ENCODE measurements at places on chromosomes 12 and 14.

DNA sequence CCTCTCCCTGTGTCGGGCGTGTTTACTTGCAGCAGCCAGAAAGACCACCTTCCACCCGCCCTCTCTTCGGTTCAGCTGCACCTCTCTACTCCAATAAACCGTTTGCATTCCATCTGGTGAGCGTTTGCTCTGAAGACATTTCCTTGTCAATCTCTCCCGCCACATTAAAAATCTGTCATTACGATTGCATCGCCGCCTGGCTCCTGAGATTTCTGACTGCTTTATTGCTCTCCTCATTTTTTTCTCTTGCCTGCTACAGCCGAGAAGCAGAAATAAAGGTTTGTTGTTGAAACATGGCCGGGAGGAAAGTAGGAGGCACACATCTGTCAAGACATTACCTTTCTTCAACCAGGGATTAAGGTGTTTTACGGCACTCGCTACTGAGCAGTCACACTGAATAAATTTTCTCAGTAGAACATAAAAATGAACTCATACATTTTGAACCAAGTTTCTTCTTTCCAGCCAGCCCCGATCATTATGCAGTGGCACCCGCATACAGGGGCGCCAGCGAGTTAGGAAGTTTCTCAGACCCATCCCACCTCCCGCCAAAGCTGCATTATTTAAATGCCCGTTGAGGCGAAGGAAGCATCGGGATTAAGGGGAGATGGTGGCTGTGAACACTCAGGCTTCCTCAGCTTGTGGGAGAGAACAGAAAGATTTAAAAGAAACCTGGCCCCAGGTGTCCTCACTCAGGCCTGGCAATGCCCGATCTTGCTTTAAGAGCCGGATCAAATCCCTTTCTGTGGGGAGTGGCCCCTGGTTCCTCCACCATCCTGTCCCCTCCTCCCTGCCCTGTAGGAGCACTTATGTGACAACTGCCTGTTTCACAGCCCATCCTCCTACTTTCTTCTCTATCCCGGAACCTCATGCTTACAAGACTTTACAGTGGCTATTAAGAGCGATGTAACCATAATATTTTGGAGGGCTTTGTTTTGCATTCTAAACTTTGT is 1108.9 kb downstream of the BCL11B start:
- DNase-seq, result no peak

DNA sequence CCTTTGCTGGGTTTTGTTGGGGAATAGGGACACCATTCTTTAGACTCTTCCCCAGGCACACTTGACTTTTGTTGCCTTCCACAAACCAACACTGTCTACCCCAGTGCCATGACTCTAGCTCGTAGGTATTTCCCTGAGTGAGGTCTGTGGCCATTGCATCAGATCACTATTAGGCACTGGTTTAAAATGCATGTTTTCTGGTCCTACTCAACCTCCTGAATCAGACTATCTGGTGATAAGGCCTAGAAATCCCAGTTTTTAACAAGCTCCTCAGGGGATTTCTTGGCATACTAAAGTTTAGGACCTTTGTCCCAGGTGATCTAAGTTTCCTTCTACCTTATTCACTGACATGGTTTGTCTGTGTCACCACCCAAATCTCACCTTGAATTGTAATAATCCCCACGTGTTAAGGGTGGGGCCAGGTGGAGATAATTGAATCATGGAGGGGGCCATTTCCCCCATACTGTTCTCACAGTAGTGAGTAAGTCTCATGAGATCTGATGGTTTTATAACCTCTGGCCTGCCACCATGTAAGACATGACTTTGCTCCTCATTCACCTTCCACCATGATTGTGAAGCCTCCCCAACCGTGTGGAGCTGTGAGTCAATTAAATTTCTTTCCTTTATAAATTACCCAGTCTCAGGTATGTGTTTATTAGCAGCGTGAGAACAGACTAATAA is 87.8 kb upstream of the PSMC1 start:
- no peak for DNase-seq

- DNase-seq, result no peak
Observed at GRCh38 chr12:113021500-113021899, 35.0 kb upstream of the DTX1 start.

GRCh38 chr14:105315941-105316576 is 1.5 kb downstream of the PACS2 start:
- DNase-seq, result no peak

GRCh38 chr12:34377243-34378035 is 355.1 kb downstream of the ALG10 start:
- no peak for DNase-seq

- no peak for DNase-seq
Observed at GRCh38 chr12:47747126-47747525, 11.6 kb downstream of the RAPGEF3 start.

GRCh38 chr14:92952481-92953298 is 29.7 kb downstream of the CHGA start:
- no peak for DNase-seq

DNA sequence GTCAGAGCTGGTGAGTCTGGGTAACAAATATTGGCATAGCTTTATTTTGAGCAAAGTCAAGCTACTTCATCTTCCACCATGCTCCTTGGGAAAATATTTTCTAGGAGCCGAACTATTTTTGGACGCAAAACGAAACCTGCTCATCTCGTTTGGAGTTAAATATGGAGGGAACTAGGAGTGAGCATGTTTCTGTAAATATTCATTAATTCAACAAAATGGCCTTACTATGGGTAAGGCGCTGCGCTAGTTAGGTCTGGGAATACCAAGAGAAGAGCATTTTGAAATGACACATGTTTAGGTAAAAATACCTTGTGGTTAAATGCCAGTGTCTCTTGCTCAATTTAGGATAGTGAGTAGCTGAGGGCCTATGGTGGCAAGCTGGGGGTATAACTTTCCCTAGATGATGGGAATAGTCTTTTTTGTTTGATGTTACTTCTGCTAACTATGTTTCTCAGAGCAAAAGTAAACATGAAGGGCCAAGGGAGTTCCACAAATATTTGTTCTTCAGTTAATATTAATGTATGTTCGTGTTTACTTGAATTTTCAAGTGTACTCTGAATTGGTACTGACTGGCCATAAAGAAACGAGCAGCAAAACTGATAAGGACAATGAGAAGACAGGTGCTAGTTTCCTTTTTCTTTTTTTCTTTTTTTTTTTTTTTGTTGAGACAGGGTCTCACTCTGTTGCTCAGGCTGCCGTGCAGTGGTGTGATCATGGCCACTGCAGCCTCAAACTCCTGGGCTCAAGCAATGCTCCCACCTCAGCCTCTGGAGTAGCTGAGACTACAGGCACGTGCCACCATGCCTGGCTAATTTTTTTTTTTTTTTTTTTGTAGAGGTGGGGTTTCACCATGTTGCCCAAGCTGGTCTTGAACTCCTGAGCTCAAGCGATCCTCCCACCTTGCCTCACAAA is 77.7 kb downstream of the MAP1LC3B2 start:
- peak; percentile 6 for DNase-seq

DNA sequence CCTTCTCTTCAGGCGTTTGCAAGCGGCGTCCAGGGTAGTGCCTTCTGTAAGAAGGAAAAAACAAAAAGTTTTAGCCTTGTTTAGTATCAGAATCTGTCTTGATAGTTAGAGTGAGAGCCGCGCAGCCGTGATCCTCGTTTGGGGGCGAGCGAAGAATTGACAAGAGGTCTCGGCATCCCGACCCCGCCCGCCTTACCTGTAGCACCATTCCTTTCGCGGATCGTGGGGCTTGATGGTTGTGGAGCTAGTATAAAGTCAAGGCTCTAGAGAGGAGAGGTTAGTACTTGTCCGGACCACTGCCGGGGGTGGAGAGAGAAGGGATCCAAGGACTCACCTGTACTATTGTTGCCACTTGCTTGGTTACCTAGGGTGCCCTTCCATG is 494 bp downstream of the TMTC3 start:
- no peak for DNase-seq

- DNase-seq, result no peak
Observed at GRCh38 chr14:103372552-103373304, 12.5 kb upstream of the MARK3 start.

DNA sequence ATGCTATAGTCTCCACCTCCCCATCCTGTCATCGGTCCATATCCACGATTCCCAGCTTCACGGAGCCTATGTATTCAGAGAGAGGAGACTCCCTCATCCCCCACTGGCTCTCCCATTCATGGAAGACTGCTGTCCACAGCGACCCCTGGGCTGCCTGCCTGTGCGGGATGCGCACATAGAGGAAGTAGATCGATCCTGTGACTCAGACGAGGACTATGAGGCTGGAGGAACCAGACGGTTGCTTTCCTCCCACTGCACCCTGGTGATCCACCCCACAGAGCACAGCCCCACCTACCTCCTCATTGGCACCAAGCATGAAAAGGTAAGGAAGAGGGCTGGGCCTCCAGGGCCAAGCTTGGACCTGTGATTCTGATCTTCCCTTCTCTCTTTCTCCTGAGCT is 24.4 kb downstream of the PIGH start:
- no peak for DNase-seq

DNA sequence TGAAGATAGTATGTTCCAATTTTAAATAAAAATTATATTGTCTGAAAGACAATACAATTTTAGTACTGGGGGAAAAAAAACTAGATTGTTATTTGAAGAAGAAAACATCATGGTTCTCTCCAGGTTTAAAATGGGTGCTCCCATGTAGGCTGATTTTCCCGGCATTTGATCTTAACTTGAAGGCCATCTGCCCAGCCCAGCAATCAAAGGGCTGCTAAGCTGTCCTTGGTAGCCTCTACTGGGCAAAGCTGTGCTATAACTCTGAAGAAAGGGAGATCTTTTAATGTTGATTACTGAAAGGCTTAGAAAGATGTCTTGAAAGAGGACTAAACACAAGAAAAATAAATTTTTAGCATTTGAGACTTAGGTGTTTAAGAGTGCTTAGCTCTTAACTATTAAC is 41.4 kb downstream of the CBX5 start:
- no peak for DNase-seq

DNA sequence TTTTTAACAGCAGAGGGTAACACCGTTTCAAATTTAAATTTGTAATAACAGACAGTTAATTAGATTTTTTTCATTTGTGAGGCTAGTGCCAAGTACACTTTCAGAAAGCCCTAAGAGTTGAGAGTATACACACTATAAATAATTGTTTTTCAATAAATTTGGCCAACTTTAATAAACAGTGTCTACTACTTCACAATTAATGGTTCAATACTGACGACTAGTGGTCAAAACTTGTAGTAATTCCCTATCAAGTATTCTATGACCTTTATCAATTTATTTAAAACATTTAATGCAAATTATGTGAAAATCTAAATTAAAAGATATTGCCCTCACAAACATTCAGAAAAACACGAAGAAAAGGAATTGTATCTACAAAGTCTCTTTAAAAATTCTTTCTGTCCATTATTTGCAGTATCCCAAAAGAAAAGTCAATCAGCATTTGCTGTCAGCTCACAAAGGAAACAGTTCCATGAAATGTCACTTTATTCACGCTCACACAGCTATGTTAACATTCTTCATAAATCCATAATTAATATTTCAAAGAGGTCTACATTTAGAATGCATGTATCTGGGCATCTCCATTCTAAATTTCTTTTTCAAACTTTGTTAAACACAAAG is 91.2 kb downstream of the CEP128 start:
- peak; percentile 28 for DNase-seq

DNA sequence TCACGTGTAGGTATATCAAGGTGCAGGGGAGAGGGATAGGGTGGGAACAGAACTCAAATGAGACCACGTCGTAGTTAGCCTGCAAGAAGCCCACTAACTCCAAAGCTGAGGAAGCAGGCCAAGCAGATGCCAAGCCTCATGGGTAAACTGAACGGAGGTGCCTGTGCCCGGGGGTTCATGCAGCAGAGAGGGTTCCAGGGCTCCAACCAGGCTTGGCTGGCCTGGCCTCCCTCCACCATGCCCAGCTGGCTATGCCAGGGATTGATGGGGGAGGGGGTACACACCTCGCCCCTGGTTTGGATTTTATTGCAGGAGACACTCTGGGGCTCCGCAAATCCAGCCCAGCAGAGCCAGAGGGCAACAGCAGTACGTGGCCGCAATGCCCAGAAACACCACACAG is 27.3 kb downstream of the PXN start:
- DNase-seq, result no peak

DNA sequence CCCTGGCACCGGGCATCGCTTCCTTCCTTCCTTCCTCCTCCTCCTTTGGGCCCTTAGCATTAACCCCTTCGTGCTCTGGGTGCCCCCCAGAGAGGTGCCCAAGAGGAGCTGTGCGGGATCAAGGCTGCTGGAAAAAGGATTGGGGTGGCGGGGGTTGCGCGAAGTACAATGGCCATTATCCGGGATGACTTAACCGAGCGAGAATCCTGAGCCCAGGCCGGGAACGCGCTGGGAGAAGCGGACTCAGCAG is 2.8 kb downstream of the DHH start:
- DNase-seq, result no peak

DNA sequence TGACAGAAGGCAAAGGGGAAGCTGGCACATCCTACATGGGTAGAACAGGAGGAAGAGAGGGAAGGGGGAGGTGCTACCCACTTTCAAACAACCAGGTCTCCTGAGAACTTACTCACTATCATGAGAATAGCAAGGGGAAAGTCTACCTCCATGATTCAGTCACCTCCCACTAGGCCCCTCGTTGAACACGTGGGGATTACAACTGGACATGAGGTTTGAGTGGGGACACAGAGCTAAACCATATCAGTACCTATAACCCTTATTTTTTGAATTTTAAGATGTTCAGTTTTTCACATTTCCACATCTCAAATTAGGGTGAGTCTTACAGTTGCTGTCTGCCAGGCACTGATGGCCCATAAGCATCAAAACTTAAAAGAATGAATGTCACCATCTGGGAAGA is 80.2 kb upstream of the ST8SIA1 start:
- no peak for DNase-seq

DNA sequence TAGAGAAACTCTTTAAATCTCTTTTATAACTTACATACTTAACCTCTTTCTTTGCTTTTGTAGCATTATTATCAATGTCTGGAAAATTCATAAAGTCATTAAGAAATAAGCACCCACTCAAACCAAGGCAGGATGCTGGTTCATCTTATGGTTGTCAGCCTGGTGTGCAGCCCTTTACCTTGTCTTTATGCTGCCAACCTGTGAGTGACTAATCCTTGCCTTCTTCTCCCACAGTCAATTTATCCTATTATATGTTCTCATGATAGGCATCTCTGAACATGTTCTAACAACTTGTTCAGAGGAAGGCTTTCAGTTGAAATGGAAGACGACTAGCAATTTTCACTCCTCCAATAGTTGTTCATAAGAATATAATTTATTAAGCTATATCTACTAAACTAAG is 186.9 kb upstream of the CAND1 start:
- DNase-seq, result no peak

Data from NCI-H1092 treated with DMSO at 0.1 percent for 48 hours (cell line).